ENCODE measurements at places on chromosomes 1 and 21.

GRCh38 chr1:246454655-246455054 is 52.4 kb downstream of the SMYD3 start:
- no peak for DNase-seq

- DNase-seq = no peak
Measured at GRCh38 chr1:222561656-222562055, 13.8 kb upstream of the HHIPL2 start.

DNA sequence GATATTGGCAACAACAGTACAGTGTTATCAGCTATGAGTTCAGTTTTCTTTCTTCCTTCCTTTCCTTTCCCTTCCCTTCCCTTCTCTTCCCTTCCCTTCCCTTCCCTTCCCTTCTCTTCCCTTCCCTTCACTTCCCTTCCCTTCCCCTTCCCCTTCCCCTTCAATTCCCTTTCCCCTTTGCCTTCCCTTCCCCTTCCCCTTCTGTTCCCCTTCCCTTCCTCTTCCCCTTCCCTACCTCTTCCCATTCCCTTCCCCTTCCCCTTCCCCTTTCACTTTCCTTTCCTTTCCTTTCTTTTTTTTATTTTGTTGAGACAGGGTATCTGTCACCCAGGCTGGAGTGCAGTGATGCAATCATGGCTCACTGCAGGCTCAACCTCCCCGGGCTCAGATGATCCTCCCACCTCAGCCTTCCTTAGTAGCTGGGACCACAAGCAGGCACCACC is 72.3 kb upstream of the CAPZB start:
- DNase-seq = no peak

DNA sequence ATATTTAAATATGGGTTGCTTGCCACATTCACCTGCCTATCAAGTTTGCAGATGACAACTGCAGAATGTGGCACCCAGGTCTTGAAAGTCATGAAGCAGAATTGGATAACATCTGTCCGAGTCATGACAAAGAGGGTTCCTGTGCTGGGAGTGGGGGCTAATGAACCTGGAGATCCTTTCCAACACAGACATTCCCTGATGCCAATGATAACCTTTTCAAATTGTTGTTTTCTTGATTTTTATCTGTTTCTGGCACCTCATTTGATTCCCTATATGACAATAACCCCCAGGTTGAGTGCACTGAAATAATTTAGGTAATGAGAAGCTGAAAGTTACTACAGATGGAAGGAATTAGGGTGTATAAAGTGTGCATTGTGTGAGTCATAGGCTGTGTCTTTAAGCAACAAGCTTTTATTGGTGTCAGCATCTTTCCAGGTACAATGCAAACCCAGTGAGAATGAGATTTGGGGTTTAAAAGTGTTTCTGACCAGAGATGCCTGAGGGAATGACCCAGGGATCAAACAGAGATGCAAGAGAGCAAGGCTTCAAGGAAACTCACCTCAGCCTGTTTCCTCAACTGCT is 32.0 kb upstream of the IL10 start:
- no peak for DNase-seq

DNA sequence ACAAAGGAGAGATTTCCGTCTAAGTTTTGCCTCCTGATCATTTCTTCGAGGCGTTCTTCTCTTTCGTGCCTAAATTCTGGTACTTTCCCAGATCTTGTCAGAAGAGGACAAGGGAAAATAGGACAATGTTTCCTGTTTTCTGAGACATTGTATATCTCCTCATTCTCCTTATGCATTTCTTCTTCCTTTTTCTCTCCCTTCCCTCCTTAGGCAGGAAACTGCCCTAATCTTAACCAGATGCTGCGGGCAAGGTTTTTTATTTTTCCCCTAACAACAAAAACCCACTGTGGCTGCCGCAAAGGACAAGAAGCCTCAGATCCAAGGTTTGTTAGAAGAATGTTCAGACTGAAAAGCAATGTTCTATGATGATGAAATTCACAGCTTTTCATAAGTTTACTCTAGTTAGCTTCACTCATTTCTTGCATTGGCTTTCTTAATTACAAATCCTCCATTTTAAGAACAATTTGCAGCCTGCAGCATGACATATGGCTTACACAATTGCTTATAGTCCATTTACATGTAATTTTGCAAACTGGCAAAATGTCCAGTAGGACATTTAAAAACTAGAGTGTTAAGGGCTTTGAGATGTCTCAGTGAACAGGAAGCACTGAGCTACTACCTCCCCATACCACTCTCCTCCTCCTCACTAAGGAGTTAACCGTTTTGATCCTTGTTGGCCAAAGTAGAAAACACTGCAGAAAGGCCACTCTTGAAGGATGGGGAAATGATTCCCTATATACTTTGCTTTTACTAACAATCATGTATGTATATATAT is 624 bp downstream of the CTSK start:
- DNase-seq = no peak

DNA sequence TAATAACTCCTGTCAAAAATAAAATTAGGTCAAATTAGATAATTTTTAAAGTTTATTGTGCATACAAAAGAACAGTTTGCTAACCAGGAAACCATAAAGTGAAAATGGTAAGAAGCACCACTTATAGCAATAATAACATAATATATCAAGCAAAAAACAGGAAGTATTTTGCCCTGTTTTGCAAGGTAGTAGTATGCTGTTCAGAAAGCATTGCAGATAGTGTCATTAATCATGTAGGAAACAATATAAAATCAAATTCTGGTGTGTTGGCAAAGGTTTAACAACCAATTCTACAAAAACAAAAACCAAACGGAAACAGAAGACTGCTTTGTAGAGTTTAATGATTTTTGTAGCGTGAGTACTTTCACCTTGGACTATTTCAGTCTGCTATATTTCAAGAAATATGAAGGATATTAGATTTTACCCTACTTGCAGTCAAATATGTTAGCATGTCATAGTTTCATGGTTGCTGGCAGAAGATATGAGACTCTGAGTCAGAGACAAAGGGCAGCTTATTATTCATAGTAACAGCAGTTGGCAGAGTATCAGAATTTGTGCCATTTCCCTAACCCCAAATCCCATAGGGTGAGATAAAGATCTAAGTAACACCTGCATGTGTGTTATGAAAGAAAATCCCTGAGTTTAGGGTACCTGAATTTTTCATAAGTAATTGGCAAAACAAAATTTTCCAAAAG is 729.0 kb upstream of the BRINP3 start:
- no peak for DNase-seq

DNA sequence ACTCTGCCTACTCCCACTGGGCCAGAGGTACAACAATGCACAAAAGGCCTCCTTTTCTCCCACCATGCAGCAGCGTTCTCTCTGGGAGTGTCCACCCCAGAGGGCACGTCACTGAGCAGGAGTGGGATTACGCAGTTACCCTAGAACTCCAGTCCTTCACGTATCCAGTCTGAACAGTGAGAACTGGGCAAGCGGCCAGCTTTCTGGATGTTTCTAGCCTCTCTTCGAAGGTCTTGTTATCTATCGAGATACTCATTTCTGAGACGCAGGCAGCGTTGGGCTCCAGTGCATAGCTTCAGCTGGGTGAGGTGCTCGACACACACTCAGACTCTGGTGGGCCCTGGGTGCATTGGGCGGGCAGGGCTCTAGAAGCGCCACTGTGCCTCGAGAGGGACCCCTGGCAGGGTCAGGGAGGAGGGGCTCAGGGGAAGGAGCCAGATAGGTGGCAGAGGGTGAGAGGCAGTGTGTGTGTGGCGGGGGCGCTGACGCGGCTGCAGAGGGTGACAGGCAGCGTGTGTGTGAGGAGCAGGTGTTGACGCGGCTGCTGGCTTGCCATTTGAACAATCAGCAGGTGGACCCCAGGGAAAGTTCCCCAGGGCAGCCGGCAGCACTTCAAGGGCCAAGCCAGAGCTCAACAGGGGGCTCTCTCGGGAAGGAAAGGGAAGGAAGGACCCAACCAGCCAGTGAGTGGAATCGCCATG is 27.9 kb downstream of the PRDM15 start:
- no peak for DNase-seq
